ENCODE measurements at places on chromosomes 2 and 18. TPM values are rescaled to one million over a fixed set of nuclear protein-coding genes. Genes with fewer than 3 reads are reported as not detected.

GRCh38 chr2:31935370-31935769 lies 75.4 kb downstream of the MEMO1 start:
- no peak for DNase-seq
- no peaks in the 10 kb centered on the region for H3K4me1 ChIP-seq
- no peaks in the 10 kb centered on the region for H3K36me3 ChIP-seq
- no peak overlapping the region for H3K4me3 ChIP-seq

SEH1L gene
- 28.3 TPM for total RNA-seq

DNA sequence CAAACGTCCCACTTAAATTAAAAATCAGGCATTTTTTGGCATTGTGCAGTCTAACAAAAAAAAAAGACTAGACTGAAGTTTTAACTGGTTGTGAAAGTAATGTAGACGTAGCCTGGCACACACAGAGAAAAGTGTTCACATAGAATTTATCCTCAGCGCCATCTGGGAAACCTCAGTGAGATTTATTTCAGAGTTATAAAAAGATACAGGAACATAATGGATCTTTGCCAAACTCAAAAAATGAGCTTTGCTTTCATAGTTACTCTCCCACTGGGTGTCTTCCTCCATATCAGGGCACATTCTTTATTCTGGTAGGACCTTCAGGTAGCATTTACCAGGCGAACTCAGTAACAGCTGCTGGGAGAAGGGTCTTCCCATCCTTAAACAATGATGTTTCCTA lies 532.4 kb upstream of the SALL3 start:
- no peak for DNase-seq
- H3K36me3 ChIP-seq = no peaks in the 10 kb centered on the region
- H3K27me3 ChIP-seq = no peaks in the 10 kb centered on the region
- H3K4me1 ChIP-seq = no peaks in the 10 kb centered on the region
- no peak overlapping the region for H3K27ac ChIP-seq
- H3K4me3 ChIP-seq = no peak overlapping the region

DNA sequence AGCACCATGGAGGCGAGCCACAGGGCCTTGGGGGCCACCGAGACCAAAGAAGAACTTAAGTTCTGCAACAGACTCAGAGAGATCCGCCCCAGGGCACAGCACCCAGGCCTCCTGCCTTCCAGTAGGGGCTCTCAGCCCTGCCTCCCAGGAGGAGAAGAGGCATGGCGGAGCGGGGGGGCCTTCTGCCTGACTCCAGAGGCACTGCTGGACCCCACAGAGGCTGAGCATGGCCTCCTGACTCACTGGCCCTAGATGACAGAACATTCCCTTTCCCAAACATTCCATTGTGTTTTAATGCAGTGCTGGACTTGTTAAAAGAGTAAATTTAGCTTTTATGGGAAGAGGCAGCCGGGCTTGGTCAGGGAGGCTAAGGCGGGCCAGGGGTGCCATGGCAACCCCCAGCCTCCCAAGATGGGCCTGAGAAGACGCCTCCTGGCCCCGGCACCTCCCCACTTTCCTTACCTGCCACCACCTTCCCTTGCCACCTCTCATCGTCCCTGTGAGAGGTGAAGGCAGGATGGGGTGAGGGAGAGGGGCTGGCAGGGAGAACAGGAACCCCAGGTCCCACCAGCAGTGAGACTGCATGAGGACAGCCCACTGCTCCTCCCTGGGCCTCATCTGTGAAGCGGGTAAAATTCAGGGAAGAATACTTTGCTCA lies 65.4 kb downstream of the SMAD7 start:
- H3K4me1 ChIP-seq = peaks cover 10% of the 10 kb centered on the region
- no peaks in the 10 kb centered on the region for H3K27me3 ChIP-seq
- H3K27ac ChIP-seq = no peak overlapping the region
- no peak overlapping the region for H3K4me3 ChIP-seq
- DNase-seq = no peak

ATRAID gene
- total RNA-seq = 127 TPM

GRCh38 chr2:172307800-172308199 lies 119.6 kb upstream of the ITGA6 start:
- no peaks in the 10 kb centered on the region for H3K36me3 ChIP-seq
- no peaks in the 10 kb centered on the region for H3K27me3 ChIP-seq
- no peak overlapping the region for H3K27ac ChIP-seq
- DNase-seq = no peak
- no peak overlapping the region for H3K4me3 ChIP-seq

FNDC4 gene
- 27.3 TPM for total RNA-seq

IL18R1 gene
- total RNA-seq = 1.7 TPM

DNA sequence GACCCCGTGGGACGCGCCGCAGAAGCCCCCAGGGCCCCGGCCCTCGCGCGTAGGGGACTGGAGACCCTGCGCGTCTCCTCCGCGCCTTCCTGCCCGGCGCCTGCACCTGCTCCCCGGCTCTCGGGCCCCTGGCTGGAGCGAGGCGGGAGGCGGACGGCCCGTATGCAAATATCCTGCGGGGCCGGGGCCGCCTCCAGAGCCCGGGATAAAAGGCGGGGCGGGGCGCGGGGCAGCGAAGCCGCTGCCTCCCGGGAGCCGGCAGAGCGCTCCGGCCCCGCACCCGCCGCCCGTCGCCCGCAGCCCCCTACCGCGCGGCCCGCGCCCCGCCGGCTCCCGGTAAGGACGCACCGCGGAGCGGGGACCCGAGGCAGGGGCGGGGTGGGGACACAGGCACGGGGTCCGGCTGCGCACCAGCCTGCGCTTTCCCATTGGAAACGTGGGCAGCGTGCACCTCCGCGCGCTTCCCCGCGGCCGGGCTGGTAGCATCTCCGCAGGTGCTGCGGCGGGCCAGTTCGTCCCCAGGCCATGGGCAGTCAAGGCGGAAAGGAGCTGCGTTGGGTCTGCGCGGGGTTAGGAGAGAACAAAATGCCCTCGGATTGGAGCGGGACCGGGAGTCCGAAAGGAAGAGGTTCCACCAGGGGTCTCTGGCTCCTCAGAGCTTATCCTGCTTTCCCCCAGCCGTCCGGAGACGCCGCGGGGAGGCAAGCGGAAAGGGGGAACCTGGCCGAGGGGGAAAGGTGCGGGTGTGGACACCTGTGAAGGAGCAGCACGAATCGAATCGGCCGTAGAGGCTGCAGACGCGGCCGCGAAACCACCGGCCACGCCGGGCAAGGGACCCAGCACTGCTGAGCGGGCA lies at the start of gene ATP6V1C2:
Gene ATP6V1C2, plus strand, starts transcription at position 235 of the 856 bp plus-strand sequence. CDS start 1,220 bp downstream, outside the sequence.
- DNase-seq = no peak
- H3K4me1 ChIP-seq = peaks cover 8% of the 10 kb centered on the region
- H3K27me3 ChIP-seq = no peaks in the 10 kb centered on the region
- no peak within 1 kb of the TSS for H3K27ac ChIP-seq
- peak within 1 kb of the TSS; percentile 21 for H3K4me3 ChIP-seq

DNA sequence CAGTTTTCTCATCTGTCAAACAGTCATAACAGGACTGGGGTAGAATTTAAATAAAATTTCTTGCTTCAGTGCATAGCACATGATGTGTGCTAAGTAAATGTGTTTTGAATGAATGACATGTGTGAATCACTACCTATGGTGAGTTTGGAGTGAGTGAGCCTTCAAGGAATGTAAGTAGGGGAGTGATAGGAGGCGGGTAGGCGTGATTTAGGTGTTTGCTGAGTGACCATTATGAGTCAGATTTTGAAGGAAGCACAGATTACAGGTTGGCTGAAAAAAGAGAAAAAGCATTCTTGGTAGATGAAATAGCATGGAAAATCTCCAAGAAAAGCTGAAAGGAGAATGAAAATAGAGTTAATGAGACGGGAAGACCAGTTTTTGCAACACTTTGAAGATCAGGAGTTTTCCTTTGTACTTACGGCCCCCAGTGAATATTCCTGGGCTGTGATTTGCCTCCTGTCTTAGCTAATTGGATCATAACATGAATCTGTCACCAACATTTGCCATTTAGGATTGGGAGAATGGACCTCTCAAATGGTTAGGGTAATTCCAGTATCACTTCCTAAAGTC lies 136.9 kb upstream of the GATA6 start:
- H3K36me3 ChIP-seq = no peaks in the 10 kb centered on the region
- H3K27me3 ChIP-seq = no peaks in the 10 kb centered on the region
- no peak overlapping the region for H3K4me3 ChIP-seq
- no peaks in the 10 kb centered on the region for H3K4me1 ChIP-seq
- H3K27ac ChIP-seq = no peak overlapping the region

SERPINB13 gene
- total RNA-seq = not detected

DNA sequence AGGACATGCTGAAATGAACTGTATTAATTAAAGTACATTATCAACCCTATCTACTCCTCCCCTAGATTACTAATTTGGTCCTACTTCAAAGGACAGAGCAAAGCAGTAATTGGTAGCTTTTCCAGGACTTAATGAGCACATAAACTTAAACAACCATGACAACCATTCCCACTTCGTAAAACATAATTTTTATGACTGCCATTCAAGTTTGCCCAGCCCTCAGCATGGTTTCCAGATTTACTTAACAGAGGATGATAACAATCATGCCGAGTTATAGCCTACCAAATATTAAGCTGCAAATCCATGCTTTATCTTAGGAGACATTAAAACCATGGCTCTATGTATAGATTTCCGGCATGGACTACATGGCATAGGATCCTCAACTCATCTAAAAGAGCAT lies 401.1 kb upstream of the CHAC2 start:
- H3K27ac ChIP-seq = no peak overlapping the region
- H3K4me3 ChIP-seq = no peak overlapping the region
- H3K36me3 ChIP-seq = no peaks in the 10 kb centered on the region
- no peaks in the 10 kb centered on the region for H3K4me1 ChIP-seq
- no peaks in the 10 kb centered on the region for H3K27me3 ChIP-seq
- DNase-seq = no peak

NETO1 gene
- 2.0 TPM for total RNA-seq

GRCh38 chr18:9826685-9827084 lies 59.1 kb upstream of the TXNDC2 start:
- peaks cover 25% of the 10 kb centered on the region for H3K4me1 ChIP-seq
- H3K27ac ChIP-seq = no peak overlapping the region
- no peaks in the 10 kb centered on the region for H3K27me3 ChIP-seq
- H3K36me3 ChIP-seq = no peaks in the 10 kb centered on the region
- no peak overlapping the region for H3K4me3 ChIP-seq

CCDC142 gene
- total RNA-seq = 30.7 TPM
